SJSA1 (cell line): ENCODE measurements at places on chromosomes 3 and 15. TPM values are rescaled to one million over a fixed set of nuclear protein-coding genes. Genes with fewer than 3 reads are reported as not detected.

DNA sequence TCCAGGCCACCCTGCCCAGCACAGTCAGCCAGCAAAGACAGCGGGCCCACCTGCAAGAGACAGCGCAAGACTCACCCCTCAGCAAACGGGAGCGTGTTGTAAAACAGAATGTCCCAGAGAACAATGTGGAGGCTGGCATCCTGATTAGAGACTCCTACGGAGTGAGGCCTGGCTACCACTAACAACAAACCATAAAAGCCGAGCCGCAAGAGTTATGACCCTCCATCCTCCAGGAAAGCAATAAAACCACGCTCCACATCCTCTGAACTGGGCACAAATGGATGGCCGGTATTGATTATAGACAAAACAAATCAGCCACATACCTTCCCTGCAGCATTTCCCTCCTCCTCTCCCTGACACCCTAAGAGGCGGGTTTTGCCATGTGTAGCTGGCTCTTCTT lies 75.8 kb upstream of the LIPC start:
- no peak for DNase-seq

- no peak for DNase-seq
These were observed 35.1 kb downstream of the NEDD4 start for GRCh38 chr15:55958349-55958748.

DNA sequence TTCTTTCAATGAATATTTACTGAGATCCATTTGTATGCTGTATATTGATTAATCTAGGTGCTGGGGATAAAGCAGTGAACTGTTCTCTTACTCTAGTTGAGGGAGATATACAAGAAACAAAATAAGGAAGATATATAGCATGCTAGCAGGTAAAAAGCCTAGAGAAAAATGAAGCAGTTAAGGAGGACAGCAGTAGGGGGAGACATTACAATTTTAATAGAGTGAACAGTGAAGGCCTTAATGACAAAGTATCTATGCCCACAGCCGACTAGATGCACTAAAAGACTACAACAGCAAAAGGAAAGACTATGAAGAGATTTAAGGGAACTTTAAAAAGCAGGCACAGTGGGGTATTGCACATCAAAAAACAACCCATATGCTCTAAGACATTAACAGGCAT lies 81.4 kb downstream of the XRN1 start:
- DNase-seq, result no peak

DNA sequence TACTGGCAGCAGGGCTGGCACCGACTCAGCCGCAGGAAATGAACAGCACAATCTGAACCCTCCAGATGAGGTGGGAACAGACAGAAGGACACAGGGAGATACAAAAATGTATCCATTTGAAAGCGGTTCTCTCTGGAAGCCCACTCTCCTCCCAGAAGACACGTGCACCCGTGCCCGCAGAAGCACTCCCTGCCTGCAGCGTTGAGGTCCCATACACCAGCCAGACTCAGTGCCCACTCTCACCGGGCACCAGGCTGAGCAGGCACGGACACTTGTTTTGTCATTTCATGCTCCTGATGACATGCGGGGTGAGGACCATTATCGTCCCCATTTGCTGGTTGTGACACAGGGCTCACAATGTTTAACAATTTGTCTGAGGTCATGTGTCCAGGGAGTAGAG lies 297.4 kb upstream of the TLE3 start:
- no peak for DNase-seq

DNA sequence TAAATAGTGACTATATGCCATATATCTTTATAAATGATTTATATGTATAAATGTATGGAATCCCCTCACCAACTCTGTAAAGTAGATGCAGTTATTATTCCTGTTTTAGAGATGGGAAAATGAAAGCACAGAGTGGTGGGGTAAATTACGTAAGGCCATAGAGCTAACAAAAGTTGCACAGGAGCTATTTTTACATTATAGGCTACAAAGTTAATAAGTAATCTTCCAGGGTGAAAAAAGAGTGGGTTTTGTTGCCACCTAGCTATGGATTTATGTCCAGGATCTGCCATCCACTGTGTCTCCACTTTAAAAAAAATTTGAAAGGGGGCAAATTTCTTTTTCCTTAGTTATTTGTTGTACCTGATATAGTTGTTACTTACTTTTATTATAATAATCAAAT lies 235.7 kb downstream of the MCTP2 start:
- no peak for DNase-seq

GRCh38 chr3:162367429-162368260 lies 871.0 kb downstream of the OTOL1 start:
- DNase-seq, result no peak

GRCh38 chr15:98967096-98967495 lies 40.5 kb downstream of the PGPEP1L start:
- DNase-seq, result no peak

DUOX1 gene
- total RNA-seq, result not detected in 2 replicates

SFMBT1 gene
- total RNA-seq, result 1.9 and 15.1 TPM in 2 replicates

GALNT15 gene
- 1.3 and 2.1 TPM in 2 replicates for total RNA-seq

BFSP2 gene
- not detected in 2 replicates for total RNA-seq
